CD4-positive, alpha-beta T cell treated with Interleukin-17A for 4 hours (primary cell): ENCODE measurements at places on chromosomes 6 and 20.

GRCh38 chr20:63736893-63737694, 630 bp downstream of the LIME1 start:
- DNase-seq: peak; percentile 77

- no peak for DNase-seq
Observed at GRCh38 chr6:31971279-31971992, 502 bp downstream of the DXO start.

- DNase-seq: peak; percentile 12
Observed at GRCh38 chr6:70673601-70674000, 5.9 kb downstream of the SMAP1 start.

DNA sequence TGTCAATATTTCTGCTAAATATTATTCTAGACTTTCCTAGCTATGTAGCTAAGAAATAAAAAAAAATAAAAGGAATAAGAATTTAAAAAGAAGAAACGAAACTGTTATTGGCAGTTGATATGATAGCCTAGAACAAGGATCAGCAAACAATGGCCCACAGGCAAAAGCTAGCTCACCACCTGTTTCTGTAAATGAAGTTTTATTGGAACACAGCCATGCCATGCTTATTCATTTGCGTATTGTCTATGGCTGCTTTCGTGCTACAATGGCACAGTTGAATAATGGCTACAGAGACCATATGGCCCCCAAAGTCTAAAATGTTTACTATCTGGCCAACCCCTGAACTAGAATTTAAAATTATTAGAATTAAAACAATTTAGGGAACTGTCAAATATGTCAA, 952.6 kb upstream of the MAP3K7 start:
- DNase-seq: no peak

DNA sequence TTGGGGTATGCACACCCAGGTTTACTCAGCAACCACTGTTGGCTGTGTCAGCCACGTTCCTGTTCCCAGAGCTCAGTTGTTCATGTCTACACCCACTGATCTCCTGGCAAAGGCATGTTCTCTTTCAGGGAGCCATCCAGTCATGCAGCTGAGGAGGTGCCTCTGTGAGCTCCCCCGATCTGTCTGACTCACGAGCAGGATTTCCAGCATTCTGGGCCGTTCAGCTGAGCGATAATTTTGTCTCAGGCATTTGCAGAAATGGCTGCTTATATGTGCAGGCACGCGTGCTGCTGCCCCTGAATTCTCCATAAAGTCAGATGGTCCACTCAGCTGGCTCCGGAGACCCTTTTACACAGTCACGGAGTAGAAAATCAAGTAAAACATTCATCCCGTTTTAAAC, 78.4 kb upstream of the IYD start:
- no peak for DNase-seq

DNA sequence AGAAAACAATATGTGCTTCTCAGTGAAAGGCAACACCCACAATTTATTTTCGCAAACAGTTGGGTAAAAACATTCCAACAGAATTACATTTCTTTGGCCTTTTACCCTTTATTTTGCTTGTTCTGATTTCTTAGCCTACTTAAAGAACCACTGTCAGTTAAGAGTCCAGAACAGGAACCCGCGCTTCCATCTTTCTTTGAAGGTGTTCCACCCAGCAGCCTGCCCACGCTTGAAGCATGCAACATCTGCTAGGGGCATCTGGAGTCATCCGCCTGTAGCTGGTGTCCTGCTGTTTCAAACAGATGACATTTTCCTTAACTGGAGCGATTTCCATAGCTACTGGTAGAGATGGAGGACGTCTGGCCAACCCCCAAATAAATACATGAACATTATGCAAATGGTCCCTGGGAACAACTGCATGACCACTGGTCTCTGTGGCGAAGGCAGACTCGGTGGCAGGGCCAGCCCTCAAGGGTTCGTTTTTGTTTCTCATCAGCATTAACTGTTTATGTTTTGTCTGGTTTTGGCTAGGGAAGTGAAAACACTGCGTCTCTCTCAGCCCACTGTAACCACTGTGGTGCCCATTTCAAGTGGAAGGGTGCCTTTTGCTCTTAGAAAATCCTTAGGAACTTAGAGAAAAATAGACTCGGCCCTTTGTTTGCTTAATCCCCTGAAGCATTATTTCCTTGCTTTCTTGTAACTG, 51.6 kb downstream of the LAMA4 start:
- no peak for DNase-seq

GRCh38 chr20:49633643-49634042, 65.7 kb upstream of the PTGIS start:
- no peak for DNase-seq

DNA sequence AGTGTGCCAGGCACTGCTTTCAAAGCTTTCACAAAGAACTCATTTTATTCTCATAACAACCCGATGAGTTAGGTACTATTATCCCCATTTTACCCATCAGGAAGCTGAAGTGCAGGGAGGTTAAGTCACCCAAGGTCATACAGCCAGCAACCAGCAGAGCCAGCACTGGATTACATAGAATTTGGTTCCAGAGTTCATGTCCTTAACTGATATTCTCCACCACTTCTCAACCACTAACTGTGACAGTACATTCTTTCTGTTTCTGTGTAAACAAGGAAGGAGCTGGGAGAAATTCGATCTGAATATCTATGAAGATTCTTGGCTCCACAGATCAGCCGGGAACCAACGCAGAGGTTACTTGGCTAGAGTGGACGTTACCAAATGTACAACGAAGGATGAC, 98.0 kb downstream of the KIF16B start:
- DNase-seq: no peak

DNA sequence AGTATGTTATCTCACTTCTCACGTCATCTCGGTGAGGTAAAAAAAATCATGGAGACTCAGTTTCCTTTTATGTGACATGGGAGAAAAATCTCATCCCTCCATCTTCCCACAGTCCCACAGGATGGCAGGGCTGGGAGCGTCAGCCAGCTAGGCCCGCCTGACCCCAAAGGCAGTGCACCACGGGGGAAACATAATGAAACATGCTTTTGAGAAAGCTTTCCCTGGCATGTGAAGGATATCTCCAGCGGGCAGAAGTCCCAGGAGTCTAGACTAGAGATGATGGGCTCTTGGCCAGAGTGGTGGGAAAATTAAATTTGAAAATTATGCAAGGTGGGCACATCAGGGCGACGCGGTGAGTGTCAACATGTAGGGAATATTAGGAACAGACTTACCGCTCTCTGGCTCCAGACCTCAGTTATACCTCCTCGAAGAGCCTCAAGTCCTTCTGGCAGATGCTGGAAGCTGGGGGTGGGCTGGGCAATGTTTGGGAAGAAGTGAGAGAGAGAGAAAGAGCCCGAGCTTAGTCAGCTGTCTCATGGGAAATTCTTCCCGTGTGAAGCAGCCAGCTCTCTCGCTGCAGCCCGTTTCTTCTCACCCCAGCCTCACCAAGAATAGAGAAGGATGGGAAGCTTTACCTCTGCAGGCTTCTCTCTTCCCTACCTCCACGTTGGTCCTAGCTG, 52.3 kb downstream of the MOCS1 start:
- DNase-seq: no peak

DNA sequence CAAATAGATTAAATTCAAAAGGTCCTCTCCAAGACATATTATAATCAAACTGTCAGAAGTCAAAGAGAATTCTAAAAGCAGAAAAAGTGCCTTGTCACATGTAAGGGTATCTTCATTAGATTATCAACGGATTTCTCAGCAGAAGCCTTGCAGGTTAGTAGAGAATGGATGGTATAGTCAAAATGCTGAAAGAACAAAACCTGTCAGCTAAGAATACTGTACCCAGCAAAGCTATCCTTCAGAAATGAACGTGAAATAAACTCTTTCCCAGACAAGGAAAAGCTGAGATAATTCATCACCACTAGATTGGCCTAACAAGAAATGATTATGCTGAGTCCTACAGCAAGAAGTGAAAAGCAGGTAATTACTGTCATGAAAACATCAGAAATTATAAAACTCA, 92.9 kb downstream of the STXBP5 start:
- no peak for DNase-seq

GRCh38 chr20:61649105-61649859, 397.2 kb downstream of the CDH4 start:
- DNase-seq: no peak

- DNase-seq: peak; percentile 8
Observed at GRCh38 chr6:42441697-42442081, 10.0 kb downstream of the TRERF1 start.

- peak; percentile 67 for DNase-seq
Observed at GRCh38 chr6:127420556-127420955, 38.6 kb downstream of the KIAA0408 start.

DNA sequence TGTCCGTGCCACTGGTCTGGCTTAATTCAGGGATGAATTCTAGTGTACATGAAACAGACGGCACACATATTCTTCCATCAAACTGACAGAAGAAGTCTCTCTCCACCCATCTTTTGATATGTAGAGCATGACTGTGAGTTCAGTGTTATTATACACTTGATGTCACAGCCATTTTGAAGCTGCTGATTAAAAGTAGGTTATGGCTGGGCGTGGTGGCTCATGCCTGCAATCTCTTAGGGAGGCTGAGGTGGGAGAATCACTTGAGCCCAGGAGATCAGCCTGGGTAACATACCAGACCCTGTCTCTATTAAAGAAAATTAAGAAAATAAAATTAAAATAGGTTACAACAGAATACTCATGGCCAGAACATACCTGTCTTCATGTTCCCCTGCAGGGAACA, 20.7 kb downstream of the C6orf15 start:
- DNase-seq: no peak

- DNase-seq: no peak
Observed at GRCh38 chr6:15622045-15622740, 40.6 kb downstream of the DTNBP1 start.

DNA sequence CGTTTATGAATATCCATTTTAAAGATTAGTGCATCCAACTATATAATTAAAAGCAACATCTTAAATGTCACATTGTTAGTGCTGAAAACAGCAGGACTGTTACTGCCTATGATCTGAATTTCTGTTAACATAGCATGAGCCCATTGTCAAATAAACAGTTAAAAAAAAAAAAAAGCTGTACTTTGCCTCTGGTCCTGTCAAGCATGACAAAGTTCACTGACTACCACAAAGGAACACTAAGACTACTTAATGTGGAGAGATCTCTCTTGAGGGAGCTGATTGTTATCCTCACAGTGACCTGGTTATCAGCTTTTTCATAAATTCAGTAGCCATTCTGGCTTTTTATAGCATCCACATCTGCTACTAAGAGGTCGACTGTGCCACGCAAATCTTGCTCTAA, 228.1 kb downstream of the TMEM200A start:
- no peak for DNase-seq

- DNase-seq: no peak
Observed at GRCh38 chr6:47144306-47144705, 102.2 kb upstream of the ADGRF1 start.

DNA sequence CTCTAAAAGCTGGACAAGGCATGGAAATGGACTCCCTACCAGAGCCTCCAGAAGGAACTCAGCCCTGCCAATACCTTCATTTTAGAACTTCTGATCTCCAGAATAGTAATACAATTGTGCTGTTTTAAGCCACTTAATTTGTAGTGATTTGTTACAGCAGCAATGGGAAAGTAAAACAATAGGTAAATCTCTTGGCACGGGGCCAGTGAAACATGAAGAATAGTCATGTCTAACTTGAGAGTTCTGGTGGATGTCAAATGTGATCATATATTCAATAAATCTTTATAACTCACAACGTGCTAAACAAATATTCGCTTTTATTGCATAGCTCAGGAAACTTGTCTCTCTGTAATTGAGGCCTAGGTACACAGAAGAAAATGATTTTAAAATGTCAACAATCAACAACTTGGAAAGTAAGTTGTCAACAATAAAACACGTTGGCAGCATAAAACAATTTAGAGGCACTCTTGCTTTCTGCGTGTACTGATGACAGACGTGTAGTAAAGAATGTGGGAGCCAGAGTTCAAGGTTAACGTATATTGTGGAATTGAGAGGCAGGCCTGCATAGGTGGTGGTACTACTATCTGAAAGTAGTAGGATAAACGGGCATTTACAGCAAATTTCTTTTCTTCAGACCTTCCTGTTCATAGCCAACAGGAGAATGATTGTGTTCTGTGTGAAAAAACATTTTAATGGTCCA, 140.5 kb upstream of the OPRM1 start:
- no peak for DNase-seq

DNA sequence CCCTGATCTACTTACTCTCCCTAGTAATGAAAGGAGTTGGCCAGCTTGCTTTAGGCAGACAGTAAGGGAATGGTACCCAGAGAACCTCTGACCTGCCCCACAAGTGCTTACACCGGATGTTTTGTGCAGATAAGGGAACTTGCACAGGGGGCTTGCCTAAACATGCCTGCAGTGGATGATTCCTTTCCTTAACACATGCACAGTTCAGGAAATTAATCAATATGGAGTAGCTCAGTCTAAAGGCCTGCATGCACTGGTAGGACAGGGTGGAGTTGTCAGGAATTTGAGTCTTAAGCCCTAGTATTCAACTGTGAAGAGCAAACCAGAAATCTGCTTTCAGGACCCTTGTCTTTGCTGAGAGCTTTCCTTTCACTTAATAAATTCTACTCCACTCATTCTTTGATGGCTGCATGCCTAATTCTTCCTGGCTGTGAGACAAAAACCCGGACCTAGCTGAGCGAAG, 3.9 kb upstream of the TRIM38 start:
- DNase-seq: no peak

DNA sequence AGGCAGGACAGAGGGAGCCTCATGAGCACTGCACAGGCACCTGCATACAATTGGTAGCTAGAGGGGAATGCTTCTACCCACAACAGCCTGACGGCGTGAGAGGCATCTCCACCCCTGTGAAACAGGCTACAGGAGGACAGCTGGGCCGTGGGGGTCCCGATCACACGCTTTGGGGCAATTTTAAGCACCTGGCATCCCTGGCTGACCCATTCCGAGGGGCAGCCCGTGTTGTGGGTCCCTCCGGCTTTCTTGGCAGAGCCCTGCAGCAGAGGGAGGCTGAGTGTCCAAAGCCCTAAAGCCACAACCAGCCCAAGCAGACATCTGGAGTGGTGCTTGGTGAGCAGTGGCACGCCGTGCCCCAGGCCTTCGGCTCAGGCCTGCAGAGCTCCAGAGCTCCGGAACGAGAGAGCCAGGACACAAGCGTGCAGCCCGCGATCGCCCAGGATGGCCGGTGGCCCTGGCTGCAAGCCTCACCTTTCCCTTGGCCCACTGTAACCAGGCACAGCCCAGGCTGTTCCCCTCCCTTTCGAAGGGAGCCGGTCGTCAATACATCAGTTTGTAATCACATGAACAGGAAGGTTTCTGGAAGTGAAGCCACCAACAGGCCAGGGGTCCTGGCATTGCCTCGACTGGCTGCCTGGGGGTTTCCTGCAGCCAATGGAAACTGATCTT, 81.4 kb downstream of the DLL1 start:
- DNase-seq: no peak

DNA sequence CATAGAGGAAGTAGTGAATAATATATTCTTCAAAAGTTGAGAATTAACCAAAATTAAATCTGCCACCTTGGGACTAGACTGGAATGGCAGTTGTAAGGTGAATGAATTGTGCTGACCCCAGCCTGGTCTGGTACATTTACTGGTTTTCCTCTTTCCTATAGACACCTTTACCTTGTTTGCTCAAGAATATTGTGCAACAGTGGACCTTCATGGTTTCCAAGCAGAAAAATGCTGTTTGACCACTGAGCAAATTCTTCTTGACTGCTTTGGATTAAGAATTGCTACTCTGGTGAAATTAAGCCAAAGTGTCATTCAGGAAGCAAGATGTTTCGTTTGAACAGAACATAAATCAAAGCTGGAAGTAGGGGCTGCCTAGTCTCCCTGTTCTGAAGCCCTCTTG, 156.6 kb upstream of the TAB2 start:
- DNase-seq: no peak
